CD4-positive, alpha-beta T cell treated with Interleukin-6 for 4 hours (primary cell): ENCODE measurements at places on chromosomes 11 and 22.
A peak's percentile ranks its signal among the peaks of the same experiment; 100 is the strongest.

GRCh38 chr11:65718964-65719492 is 1.6 kb downstream of the RNASEH2C start:
- DNase-seq, result no peak

DNA sequence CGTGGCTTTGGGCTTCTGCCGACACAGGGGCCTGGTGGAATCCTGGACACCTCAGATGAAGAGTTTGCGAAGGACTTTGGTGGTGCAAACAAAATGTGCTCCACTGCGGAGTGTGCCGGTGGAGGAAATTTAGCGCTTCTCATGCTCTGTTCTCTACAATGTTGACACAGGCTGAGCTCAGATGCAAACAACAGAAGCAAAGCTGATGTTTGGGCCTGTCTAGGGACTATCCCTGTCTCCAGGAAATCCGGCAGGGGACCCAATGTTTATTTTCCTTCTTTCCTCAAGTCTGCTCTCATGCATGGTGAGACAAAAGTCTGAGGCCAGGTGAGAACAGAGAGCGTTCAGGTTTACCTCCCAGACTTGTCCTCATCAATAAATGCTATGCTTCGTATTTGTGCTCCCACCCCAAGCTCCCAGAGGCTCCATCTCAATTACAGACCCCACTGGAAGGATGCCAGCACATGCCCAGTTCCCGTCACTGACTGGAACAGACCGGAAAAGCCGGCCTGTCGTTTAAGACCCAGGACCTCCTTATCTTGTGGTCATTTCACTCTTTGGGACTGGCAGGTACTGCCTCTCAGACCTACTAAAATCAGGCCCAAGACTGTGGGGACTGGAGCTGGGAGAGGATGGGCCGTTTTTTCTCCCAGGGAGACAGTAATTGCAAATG is 105.7 kb upstream of the B3GAT1 start:
- DNase-seq, result no peak

DNA sequence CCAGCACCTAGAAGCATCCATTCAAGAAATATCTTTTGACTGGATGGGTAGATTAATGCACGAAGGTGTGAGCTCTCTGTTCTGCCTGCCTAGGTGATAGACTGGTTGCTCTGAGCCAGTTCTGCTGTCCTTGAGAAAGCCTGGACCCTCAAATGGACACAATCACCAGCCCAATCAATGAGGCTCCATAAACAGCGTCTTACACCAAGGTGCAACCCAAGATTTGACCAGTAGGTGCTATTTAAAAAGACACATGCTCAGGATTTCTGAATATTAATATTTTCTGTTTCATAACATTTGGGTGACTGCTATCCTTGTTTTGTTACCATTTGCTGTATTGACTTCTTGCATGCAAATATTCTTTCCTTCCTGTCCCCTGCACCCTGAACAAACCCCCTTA is 39.0 kb downstream of the PAMR1 start:
- DNase-seq, result no peak

GRCh38 chr11:115665958-115666357 is 161.7 kb upstream of the CADM1 start:
- no peak for DNase-seq

- no peak for DNase-seq
Observed at GRCh38 chr22:44340271-44341239, 27.8 kb upstream of the SHISAL1 start.

DNA sequence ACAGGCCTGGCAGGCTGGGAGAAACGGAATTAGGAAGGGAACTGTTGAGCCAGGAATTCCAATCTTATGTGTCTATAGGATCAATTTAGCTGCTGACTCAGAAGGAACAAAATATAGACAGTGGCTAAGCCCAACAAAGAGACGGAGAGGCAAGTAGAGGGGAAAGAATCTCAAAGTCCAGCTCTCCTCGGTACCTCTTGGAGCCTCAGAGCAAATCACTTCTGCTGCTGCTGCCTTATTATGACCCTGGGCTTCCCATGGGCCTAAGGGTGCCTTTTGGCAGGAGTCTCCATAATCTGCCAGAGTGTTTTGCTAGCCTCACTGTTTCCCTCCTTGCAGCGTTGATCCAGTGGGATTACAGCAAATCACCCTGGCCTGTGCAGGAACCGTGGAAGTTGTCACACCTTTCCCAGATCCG is 31.7 kb downstream of the PAX6 start:
- DNase-seq, result no peak

GRCh38 chr11:95254716-95255115 is 23.7 kb upstream of the SESN3 start:
- no peak for DNase-seq

- no peak for DNase-seq
Observed at GRCh38 chr11:76599041-76600013, 71.2 kb downstream of the LRRC32 start.

- no peak for DNase-seq
Observed at GRCh38 chr11:119831011-119831410, 102.0 kb upstream of the NECTIN1 start.

DNA sequence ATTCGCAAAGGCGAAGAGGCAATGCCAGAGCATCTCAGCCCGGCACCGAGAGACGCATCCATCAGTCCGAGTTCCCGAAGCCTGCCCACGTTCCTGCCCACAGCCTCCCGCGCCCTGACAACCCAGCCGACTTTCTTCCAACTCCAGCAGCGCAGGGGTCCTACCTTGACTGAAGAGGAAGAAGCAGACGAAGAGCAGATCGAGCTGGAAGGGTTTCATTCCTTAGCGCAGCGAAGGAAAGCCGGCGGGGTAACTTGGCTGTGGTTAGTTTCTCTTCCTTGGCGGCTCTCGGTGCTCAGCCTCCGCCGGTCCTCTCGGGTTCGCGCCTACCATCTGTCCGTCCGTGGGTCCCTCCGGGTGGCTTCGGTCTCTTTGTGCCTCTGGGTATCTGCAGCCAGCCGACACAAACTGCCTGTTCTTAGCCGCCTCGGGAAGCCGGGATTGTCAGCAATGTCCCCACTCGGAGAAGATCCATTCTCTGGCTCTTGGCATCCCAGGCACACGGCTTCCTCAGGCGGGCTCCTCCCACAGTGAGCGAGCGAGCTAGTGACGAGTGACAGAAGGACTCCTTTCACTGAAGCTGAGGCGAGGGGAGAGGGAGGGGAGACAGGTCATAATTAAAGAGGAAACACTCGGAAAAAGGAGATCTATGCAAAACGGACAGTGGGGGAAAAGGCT is at the start of gene KIRREL3:
Gene KIRREL3 (minus strand): TSS at position 480 of the 678 bp plus-strand sequence.
- no peak for DNase-seq

GRCh38 chr11:19243143-19243542 is 2.4 kb upstream of the E2F8 start:
- no peak for DNase-seq

DNA sequence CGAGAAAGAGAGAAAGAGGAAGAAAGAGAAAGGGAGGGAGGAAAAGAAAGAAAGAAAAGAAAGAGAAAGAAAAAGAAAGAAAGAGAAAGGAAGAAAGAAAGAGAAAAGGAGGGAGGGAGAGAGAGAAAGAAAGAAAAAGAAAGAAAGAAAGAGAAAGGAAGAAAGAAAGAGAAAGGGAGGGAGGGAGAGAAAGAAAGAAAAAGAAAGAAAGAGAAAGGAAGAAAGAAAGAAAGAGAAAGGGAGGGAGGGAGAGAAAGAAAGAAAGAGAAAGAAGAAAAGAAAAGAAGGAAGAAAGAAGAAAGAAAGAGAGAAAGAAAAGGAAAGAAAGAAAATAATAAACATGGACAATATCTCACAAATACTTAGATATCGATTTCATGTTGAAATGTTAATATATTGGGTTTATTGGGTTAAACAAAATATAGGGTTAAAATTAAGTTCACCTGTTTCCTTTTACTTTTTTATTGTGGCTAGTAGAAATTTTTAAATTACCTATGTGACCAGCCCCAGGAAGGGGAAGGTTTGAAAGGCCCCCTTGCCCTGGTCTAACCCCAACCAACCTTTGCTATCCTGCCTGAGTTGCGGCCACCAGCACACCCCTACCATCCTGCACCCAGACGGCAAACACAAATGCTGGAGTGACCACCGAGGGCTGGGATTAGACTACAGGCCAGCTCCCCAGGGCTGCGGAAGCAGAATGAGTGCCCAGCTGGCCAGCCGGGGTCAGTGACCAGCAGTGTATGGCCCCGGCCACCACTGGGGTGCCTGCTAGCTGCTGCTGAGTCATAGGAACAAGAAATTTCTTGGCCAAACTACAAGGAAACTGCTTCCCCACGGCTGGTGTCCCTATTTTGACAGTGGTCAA is 81.0 kb upstream of the FGF3 start:
- DNase-seq, result no peak

DNA sequence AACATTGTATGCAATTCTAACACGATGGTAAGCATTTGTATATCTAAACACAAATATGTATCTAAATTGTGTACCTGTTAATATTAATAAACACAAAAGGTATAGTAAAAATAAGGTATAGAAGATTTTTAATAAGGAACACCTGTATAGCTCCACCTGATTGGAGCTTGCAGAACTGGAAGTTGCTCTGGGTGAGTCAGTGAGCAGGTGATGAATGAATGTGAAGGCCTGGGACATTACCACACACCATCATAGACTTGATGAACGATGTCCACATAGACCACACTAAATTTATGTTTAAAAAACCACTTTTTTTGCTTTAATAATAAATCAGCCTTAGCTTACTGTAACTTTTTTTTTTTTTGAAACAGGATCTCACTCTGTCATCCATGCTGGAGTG is 97.6 kb upstream of the CLMP start:
- no peak for DNase-seq

DNA sequence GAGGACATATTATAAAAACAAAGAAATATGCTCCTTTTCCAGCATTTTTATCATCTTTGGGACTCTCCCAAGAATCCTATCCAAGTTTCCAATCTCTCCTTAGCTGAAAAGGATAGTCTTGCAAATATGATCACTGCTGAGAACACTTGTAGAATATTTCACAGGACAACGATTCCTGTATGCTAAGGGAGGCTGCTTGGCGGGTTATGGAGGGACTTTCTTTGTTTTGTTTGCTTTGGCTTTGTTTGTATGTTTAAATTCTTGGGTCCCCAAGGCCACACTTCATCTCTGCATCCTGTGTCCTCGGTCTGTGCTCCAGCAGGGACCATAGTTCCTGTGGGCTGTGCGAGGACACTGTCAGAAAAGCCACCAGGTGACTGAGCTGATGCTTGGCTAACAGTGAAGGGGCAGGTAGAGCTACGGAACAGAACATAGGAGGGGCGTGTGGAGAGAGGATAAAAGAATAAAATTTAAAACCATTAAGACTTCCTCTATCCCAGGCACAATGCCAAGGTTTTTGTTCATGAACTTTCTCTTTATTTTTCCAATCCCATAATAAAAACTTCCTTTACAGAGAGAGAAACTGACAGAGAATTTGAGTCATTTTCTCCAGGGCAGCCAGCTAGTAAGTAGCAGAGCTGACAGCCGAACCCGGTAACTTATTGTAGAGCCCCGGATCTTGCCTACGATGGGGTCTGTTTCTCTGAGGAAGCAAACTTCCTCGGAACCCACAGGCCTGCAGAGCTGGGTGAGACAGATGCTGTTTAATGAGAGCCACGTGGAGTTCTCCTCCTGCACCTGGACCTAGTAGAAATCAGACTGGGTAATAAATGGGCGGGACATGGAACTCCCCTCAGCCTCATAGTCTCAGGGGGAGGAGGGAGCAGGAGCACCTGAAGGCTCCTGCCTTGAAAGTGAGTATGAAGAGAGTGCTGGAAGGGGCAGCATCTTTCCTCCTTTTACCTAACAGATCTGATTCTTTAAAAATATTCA is at the start of gene IZUMO1R:
Gene IZUMO1R (plus strand): TSS at position 615 of the 993 bp plus-strand sequence. CDS start 1,057 bp downstream, outside the sequence.
- no peak for DNase-seq

DNA sequence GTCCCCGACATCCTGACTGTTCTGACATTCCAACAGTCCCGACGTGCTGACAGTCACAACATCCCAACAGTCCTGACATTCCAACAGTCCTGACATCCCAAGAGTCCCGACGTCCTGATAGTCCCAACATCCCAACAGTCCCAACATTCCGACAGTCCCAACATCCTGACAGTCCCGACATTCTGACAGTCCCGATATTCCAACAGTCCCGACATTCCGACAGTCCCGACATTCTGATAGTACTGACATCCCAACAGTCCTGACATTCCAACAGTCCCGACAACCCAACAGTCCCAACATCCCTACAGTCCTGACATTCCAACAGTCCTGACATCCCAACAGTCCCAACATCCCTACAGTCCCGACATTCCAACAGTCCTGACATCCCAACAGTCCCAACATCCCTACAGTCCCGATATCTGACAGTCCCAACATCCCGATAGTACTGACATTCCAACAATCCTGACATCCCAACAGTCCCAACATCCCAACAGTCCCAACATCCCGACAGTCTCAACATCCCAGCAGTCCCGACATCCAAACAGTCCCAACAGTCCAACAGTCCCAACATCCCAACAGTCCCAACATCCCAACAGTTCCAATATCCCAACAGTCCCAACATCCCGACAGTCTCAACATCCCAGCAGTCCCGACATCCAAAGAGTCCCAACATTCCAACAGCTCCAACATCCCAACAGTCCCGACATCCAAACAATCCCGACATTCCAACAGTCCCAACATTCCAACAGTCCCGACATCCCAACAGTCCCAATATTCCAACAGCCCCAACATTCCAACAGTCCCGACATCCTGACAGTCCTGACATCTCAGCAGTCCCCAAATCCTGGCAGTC is 60.2 kb downstream of the DHCR7 start:
- DNase-seq, result no peak

GRCh38 chr11:37988031-37988430 is 1390.0 kb upstream of the RAG2 start:
- DNase-seq, result no peak

GRCh38 chr22:22130953-22131608 is 113.5 kb upstream of the VPREB1 start:
- DNase-seq, result no peak

DNA sequence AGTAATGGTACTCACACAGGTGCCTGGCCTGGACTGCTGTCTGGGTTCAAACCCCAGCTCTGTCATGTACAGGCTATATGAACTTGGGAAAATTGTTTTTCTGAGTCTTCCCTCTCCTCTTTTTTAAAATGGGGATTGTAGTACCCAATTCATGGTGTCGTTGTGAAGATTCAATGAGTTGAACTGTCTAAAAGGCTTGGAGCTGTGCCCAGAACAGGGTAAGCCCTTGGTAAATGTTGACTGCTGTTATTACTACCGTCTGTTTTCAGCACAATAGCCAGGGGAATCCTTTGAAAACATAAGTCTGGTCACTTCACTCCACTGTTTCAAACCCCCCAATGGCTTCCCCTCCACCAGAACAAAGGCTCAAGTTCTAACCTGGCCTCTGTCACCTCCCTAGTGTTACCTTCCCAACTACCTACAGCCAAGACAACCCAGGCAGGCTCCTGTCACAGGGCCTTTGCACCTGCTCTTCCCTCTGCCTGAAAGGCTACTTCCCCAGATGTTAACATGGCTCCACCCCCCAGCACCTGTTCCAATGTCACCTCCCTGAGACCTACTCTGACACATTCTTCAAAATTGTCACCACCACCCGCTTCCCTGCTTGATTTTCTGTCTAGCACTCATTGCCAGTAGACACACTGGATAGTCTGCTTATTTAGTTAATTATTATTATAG is 152.8 kb downstream of the CHST1 start:
- DNase-seq, result no peak

DNA sequence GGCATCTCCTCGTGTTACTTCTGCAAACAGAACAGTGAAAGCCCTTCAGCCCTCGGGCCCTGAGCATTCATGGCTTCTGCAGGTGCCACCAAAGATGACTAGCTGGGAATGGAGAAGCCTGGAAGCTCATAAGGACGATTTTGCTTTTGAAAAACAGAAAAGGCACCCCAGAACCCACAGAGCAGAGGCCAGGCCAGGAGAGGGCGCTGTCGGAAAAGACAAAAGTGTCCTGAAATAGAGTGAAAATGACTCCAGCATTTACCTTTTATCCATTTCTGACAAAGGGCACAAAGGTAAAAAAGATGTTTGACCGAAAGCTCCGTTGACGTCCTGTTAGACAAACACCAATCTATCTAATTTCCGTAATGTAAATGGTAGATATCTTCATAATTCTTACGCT is 37.6 kb downstream of the ZNF195 start:
- DNase-seq, result peak; percentile 70
